Germinal center (tissue), 1 donor: ENCODE measurements at places on chromosomes 16 and 17.

DNA sequence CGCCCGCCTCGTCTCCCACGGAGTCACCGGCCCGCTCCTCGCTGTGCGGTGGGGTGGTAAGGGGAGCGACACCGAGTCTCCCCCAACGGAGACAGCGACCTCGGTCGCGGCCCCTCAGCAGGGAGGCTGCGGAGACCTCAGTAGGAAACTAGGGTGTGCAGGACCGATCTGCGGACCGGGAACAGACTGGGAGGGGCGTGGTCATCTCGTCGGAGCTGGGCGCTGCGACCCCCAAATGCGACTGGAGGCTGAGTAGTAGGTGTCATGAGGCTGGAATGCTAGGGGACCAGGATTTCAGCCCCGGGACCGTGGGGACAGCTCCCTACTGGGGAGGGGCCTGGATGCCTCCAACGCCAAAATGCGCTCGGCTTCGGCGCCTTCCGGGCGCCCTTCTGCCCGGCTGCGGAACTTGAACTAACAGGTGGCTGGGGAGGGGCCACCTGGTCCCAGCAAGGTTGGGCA, 1.3 kb downstream of the CACNG4 start:
- DNase-seq, result no peak

GRCh38 chr17:82414548-82415281, 3.4 kb upstream of the HEXD start:
- peak; percentile 81 for DNase-seq

- no peak for DNase-seq
These were observed 61.1 kb downstream of the PECAM1 start for GRCh38 chr17:64329588-64329987.

GRCh38 chr17:59470624-59471297, 94.6 kb upstream of the DHX40 start:
- no peak for DNase-seq

- peak; percentile 63 for DNase-seq
These were observed 104.7 kb downstream of the MRM1 start for GRCh38 chr17:36705874-36706731.

- DNase-seq, result peak; percentile 28
These were observed 668 bp downstream of the MMP15 start for GRCh38 chr16:58026139-58026704.

- DNase-seq, result no peak
These were observed 22.5 kb downstream of the HEATR9 start for GRCh38 chr17:35846055-35846809.

GRCh38 chr17:9658593-9659211, 13.4 kb downstream of the USP43 start:
- no peak for DNase-seq
